ENCODE measurements at places on chromosomes 7 and 10. TPM values are rescaled to one million over a fixed set of nuclear protein-coding genes. Genes with fewer than 3 reads are reported as not detected.

DNA sequence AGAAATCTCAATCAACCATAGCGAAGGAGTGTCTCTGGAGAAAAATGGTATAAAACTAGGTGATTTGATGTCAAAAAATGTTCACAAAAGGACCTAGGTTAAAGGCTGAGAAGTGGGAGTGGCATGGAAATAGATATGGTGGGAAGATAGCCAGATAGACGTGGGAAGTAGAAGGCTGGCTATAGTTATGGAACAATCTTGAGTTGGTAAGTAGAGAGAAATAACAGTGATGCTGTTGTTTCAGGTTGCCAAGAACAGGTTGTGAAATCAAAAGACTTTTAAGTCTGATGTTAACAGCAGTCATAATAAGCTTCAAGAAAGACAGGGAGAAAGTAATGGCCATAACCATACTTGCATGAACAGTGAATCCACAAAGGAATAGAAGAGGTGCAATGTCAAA lies 106.1 kb upstream of the RSU1 start:
- no peak for DNase-seq

GRCh38 chr10:72334196-72334824 lies 20.4 kb downstream of the DNAJB12 start:
- DNase-seq, result no peak

GRCh38 chr10:77671594-77672252 lies 34.1 kb upstream of the KCNMA1 start:
- DNase-seq, result no peak

GRCh38 chr7:68682910-68683309 lies 915.4 kb upstream of the AUTS2 start:
- DNase-seq, result no peak

DNA sequence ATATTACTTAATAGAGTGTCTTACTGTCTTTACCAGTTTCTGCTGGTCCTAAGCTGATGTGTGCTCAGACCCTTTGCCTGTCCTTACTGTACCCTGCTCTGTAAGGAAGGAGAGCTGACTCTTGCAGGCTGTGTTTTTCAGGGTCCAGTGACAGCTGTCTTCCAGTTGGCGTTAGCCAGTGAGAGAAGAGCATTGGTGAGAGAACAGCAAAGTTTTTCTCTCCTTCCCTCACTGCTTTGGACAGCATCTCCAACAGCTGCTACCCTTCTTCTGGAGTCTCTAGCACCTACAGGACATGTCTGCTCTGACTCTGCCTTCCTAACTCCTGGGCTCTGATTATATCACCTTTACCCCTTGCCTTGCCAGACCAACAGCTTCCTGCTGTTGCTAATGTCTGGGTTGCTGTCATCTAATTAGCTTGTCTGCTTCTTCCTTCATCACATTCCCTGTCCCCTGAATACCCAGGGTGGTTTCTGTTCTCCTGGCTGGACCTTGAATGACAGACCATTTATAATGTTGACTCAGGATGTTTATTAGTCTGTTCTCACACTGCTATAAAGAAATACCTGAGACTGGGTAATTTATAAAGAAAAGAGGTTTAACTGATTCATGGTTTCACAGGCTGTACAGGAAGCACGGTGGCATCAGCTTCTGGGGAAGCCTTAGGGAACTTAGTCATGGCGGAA lies 23.5 kb upstream of the PANK1 start:
- no peak for DNase-seq

DNA sequence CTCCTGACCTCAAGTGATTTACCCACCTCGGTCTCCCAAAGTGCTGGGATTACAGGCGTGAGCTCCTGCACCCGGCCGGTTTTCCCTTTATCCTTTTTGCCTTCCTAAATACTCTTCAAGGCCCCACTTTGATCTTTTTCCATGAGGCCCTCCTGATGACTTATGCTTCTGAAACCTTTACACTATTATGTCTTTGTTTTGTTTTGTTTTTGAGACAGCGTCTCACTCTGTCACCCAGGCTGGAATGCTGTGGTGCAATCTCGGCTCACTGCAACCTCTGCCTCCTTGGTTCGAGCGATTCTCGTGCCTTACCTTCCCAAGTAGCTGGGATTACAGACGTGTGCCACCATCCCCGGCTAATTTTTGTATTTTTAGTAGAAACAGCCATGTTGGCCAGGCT lies 3.8 kb downstream of the STMP1 start:
- DNase-seq, result no peak

DNA sequence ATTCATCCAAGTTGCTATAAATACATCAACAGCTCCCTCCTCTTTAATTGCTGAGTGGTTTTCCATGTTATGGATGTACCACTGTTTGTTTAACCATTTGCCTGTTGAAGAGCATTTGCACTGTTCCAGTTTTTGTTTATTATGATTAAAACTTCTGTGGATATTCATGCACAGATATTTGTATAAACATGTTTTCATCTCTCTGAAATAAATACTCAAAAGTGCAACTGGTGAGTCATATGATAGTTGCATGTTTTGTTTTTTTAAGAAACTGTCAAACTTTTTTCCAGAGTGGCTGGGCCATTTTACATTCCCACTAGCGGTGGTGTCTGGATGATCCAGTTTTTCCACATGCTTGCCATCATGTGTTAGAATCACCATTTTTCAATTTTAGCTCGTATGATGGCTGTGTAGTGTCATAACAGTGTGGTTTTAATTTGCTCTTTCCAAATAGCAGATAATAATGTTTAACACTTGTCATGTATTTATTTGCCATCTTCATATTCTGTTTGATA lies 33.6 kb downstream of the MEOX2 start:
- DNase-seq, result no peak

GRCh38 chr10:70367195-70367796 lies 15.1 kb downstream of the LRRC20 start:
- DNase-seq, result no peak

- DNase-seq, result no peak
These were observed 16.5 kb downstream of the DENND11 start for GRCh38 chr7:141685285-141686023.

DNA sequence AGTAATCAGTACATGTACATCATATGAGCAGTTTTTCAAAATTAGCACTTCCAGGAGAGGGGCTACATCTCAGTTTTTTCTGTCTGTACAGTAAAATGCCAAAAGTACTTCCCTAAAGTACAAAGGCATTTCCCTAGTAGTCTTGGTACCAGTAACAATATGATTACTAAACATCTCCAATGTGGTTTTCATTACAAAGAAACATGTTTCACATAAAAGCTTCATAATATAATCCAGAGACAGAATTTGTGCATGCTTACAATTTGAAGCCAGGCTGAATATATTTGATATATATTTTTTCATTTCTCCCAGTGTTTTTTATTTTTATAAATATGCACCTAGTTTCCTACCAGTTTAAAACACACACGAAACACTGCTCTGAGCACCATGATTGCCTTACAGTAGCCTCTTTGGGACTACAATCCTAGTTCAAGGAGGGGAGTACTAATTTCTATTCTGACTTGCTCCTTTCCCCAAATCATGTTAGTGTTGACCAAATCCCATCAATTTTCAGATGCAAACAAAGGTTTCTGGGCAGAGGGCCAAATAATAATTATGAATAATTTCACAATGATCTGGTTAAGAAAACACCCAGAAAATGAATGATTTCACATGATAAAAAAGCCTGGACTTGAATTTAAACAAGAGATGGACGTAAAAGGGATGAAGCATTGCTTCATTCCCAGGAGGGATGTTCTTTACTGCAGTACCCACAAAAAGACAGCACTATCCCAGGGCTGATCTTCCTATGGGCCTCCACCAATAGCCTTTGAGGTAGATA lies 201.3 kb downstream of the SLC25A13 start:
- no peak for DNase-seq

The TUBB8 gene
- total RNA-seq, result not detected

The TMEM176B gene
- not detected for total RNA-seq

All from activated CD4-positive, alpha-beta memory T cell treated with anti-CD3 and anti-CD28 coated beads, Interleukin-2, amount 10 ng/mL, durations not matched to agents 7 days and 5 days (primary cell).